Esophagus squamous epithelium (tissue), 5 donors: ENCODE measurements at places on chromosomes 5 and 9. TPM values are rescaled to one million over a fixed set of nuclear protein-coding genes. Genes with fewer than 3 reads are reported as not detected.

GRCh38 chr5:143550986-143551630, 147.6 kb upstream of the NR3C1 start:
- DNase-seq, result no peak

DNA sequence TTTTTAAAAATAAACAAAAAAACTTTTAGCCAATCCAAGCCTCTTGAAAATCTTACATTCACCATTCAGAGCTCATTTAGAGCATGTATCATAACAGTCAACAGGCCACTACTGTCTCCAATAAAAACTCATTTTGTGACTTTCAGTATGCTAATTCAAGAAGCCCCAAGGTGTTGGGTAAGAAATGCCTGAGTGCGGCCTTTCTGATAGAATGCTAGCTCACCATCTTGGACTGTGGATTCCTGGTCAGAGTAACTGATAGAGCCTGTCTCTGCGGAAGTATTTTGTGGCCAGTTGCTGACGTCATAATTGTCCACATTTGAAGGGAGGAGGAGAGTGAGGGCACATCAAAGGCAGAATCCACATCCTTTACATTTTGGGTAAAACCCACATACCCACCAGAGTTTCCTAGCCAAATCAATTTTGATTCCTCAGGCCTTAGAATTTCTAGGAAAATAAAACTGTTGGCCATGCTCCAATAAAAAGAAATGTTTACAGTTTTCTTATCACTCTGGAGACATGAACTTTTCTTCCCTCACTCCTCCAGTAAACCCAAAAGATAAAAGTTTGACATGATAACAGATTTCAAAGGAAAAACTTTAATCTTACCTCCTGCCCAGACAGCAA, 41.1 kb upstream of the ERCC6L2 start:
- DNase-seq, result no peak

The CAMK4 gene
- total RNA-seq, result 2.7 TPM

DNA sequence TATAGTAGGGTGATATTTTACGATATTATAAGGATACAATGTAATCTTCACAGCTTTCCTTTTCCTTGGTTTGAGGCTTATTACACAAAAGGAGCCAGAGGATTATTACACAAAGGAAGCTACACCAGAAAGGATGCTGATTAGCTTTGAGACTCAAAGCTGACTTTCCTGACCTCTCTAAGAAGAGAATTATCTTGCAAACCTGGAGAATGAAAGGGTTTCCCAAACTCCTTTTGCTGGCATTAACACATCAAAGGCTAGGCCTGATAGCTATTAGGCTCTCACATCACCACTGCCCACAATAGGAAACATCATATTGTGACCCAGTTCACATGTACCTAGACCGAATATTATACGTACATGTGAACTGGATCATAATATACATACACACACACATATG, 34.2 kb upstream of the CHD1 start:
- DNase-seq, result no peak

DNA sequence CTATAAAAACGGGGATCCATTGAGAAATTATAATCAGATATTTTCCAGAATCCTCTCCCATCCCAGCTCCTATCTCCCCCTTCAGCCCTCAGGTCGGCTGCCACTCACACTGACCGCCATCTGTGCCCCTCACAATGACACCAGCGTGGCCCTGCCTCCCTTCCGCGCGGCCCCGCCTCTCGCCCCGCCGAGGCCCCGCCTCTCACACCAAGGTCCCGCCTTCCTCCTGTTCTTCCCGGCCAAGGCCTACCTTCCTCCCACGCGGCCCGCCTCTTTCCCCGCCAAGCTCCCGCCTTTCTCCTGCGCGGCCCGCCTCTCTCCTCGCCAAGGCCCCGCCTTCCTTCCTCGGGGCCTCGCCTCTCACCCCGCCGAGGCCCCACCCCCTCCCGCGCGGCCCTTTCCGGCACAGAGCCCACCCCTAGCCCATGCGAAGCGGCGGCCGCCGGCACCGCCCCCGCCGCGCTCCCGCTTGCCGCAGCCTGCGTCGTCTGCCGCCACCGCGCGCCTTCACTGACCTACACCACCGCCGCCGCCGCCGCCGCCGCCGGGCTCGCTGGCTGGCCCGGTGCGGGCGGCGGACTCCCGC, at the start of gene DNAJC21:
Gene DNAJC21, plus strand, starts transcription at position 426 of the 586 bp plus-strand sequence. CDS start 261 bp downstream, outside the sequence.
- peak; percentile 87 for DNase-seq
